ENCODE measurements at places on chromosomes 5 and 9.

- DNase-seq: no peak
- peaks cover 30% of the 10 kb centered on the region for H3K27me3 ChIP-seq
- H3K4me1 ChIP-seq: peaks cover 3% of the 10 kb centered on the region
- H3K27ac ChIP-seq: peak overlapping the region; percentile 78
- no peaks in the 10 kb centered on the region for H3K36me3 ChIP-seq
These were observed 73.2 kb downstream of the APTX start for GRCh38 chr9:32928145-32928763.

GRCh38 chr5:140273401-140273877 lies 29.5 kb downstream of the PFDN1 start:
- H3K27ac ChIP-seq: peak overlapping the region; percentile 16
- no peak overlapping the region for H3K4me3 ChIP-seq
- no peak for DNase-seq
- H3K27me3 ChIP-seq: no peaks in the 10 kb centered on the region
- peaks cover 6% of the 10 kb centered on the region for H3K4me1 ChIP-seq

- peaks cover 37% of the 10 kb centered on the region for H3K27me3 ChIP-seq
- peaks cover 17% of the 10 kb centered on the region for H3K4me1 ChIP-seq
- no peak overlapping the region for H3K4me3 ChIP-seq
- no peak for DNase-seq
- no peak overlapping the region for H3K27ac ChIP-seq
These were observed 186.7 kb downstream of the C9orf50 start for GRCh38 chr9:129434187-129434586.

DNA sequence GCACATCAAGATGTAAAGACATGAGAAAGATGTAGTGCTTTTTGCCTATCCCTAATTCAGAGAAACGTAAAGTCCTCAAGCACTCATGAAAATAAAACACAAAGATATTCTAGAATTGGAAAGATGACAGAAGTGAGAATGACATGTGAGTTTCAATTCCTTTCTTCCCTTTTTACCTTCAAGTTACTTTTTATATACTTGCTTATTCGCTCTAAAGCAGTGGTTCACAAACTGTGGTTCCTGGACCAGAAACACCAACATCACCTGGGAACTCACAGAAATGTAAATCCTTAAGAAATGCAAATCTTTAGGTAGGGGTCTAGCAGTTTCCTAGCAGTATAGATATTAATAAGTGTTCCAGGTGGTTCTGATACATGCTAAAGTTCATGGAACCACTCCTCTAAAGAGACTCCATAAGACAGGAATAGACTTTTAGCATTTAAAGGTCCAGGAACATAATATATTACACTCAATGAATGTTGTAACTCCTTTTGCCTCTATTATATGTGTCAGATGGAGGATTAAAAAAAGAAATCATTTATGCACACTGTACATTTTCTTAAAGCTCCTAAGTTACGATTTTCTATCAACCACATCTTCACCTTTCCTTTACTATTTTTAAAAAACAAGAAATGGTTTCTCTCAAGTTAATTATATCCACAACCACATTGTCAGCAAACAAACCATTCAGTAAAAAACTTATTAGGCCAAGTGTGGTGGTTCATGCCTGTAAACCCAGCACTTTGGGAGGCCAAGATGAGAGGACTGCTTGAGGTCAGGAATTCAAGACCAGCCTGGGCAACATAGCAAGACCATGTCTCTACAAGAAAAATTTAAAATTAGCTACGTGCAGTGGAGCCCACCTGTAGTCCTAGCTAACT lies 39.9 kb downstream of the ERP44 start:
- peak overlapping the region; percentile 43 for H3K27ac ChIP-seq
- no peaks in the 10 kb centered on the region for H3K27me3 ChIP-seq
- DNase-seq: no peak
- H3K4me3 ChIP-seq: no peak overlapping the region
